Dorsolateral prefrontal cortex (tissue), 122 donors: ENCODE measurements at places on chromosomes 6 and 20.

GRCh38 chr6:170421921-170422320 is 115.4 kb downstream of the FAM120B start:
- DNase-seq, result no peak

- peak; percentile 61 for DNase-seq
Measured at GRCh38 chr6:123808556-123808955, 4.9 kb downstream of the NKAIN2 start.

DNA sequence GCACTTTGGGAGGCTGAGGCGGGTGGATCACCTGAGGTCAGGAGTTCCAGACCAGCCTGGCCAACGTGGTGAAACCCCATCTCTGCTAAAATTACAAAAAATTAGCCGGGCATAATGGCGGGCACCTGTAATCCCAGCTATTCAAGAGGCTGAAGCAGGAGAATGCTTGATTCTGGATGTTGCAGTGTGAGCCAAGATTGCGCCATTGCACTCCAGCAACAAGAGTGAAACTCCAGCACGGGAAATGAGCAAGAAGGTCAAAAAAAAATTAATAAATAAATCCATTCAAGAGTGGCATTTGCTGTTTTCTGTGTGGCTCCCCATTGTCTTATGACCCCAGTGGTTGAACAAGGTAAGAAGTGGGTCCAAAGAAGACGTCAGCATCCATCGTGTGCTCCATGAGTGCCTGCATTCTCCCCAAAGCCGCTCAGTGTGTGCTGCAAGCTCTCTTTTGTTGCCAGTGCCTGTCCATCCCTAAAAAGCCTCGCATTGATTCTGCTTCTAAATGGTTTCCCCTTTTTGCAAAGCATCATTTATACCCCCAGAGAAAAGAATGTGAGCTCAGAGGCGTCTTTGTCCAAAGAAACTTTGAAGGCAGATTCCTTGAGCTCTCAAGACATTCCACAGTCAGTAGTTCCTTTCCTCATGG is 38.8 kb upstream of the MAP3K4 start:
- DNase-seq, result no peak

DNA sequence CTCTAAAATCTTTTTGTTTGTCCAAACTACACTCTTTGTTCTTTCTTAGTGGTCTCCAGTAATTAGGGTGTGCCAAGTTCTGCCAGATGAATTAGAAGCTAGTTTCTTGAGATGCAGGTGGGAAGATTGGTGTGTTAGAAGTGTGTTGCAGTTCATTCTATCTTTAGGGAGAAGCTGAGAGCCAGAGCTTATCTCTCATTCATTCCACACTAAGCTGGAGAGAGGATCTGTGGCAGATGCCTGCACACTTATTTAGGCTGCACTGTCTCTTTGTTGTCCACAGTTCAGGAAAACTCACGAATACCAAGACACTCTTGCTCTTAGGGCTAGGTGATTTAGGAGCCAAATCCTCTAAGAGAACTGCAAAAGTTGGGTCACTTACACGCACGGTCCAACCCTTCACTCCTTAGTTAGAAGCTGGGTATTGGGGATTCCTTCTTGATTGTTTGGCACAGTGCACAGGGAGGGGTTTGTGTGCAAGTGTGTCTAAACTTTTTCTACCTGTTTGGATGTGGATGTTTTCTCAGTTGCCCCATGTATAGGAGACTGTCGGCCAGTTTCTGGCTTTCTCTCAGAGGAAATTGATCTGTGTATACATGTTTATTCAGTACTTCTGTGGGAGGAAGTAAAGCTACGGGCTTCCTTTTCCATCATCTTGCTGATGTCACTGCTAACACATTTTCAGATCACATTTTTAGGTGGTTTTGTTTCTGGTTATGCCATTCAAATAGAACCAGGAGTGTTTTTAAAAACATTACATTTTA is 49.5 kb downstream of the SMAP1 start:
- no peak for DNase-seq

DNA sequence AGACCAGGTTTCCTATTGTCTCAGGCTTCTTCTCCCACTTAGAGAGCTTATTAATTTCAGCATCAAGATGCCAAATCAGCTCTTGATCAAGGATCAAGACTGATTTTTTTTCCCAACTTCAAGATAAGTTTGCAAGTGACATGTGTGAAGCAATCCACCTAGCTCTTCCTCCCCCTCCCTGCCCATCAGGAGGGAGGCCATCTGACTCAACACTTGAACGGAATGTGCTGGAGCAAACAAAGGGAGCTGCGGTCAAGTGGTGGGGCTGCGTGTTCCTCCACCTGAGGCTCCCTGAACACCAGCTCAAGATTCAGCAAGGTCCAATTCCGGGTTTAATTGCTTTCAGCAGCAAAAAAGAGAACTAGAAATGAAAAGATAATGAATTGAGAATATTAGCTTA is 38.7 kb downstream of the TTI1 start:
- DNase-seq, result no peak

DNA sequence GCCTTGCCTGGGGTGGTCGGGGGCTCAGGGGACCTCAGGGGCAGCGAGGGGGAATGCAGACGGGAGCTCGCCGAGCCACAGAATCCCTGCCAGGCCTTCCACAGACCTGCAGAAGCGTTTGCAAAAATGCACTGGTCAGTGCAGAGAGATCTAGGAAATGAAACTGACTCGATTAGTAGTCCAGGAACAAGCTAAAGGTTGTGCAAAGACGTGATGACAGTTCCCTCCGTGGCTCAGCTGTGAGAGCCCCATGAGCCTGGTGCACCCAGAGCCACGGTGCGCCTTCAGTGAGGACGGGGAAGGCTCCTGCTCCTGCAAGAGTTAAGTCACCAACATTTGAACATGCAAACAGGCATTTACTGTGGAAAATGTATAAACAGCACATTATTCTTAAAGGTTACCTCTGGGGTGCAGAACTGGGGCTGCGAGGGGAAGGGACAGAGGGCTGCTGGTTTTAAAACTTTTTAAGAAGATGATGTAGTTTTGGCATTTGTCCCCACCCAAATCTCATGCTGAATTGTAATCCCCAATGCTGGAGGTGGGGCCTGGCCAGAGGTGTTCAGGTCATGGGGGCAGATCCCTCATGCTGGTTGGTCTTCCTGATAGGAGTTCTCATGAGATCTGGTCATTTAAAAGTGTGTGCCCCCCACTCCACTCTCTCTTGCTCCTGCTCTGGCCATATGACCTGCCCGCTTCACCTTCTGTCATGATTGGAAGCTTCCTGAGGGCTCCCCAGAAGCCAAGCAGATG is 147.3 kb downstream of the DLL1 start:
- DNase-seq, result no peak

DNA sequence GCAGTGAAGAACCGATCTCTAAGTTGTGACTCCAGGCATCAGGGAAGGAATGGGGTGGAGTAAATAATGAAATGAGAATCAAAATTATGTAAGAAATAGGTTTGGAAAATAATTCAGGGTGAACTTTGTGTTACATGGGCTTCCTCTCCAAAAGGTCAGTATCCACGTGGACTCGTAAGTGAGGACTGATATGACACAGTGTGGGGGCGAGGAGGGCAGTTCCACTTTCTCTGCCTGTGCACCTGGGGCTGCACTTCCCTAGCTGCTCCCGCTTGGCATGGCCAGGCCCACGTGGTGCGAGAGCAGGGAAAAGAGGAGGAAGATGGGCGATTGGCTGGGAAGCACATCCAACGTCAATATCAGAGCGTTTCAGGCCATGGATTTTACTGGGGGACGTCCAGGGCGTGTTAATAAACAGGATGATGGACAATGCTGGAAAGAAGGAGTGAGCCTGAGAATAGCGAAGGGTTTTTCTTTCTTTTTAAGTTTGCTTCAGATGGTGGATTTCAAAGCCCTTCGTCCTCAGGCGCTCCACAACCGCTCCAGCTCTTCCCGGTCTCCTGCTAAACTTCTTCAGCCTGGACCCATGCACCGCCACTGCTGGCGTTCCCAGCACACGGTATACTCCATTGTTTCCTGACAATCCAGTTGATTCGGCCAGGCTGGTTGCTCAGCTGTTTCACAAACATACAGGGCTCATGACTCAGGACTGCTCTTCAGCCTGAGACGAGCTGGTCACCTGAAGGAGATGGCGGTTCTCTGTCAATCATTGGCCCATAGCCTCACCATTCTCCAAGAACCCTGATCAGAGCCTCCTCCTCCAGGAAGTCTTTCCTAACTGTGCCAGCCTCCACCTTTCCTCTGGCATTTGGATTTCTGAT is 11.8 kb downstream of the CCR6 start:
- no peak for DNase-seq

DNA sequence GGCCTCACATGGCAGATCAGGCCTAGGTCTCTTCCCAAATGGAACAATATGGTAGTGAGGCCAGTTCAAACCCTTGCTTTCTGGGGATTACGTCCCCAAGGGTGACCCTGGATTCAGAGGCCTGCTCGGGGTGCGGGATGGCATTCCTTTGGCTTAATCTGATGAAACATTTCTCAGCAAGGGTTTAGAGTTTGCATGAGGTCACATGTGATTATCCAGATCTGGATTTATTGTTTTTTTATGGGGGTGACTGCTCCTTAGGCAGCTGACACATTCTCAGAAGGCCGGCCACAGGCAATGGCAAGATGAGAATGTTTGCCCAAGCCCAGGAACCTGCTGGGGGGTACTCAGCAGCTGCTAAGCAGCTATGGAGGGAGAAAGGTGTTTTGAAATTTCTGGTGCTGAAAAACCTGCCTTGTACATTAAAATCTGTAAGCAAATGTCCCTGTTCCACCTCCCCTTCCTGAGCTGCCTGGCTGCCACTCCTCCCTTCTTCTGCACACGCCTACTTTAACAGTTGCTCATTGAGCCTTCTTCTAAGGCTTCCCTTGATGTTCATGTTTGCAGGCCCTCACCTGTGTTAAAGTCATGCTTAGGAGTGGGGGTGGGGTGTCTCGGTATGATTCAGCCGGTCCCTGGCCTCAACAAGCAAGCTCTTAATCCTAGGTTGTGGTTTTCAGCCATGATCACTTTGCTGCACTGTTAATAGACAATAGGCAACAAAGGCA is 37.9 kb upstream of the FUCA2 start:
- DNase-seq, result no peak

GRCh38 chr6:30035784-30036183 is 25.3 kb upstream of the POLR1H start:
- DNase-seq, result no peak

GRCh38 chr6:88725111-88725975 is 238.1 kb downstream of the RNGTT start:
- DNase-seq, result no peak

GRCh38 chr6:69097948-69098347 is 462.9 kb downstream of the ADGRB3 start:
- DNase-seq, result no peak

DNA sequence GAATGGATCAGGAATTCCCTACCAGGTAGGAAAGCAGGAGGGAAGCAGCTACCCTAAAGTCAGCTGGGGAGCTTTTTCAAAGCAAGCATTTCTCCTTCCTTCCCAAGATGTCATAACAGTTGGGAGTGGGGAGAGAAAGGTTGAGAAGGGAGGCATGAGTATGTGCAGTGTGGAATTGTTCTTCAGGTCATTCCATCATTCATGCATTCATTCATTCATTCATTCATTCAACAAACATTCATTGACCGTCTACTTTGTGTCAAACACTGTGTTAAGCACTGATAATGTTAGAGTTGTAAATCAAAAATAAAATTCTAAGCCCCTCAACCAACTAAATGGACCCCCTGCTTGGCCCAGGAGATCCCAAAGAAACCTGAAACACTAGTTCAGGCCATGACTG is 49.2 kb upstream of the FAM184A start:
- DNase-seq, result no peak

DNA sequence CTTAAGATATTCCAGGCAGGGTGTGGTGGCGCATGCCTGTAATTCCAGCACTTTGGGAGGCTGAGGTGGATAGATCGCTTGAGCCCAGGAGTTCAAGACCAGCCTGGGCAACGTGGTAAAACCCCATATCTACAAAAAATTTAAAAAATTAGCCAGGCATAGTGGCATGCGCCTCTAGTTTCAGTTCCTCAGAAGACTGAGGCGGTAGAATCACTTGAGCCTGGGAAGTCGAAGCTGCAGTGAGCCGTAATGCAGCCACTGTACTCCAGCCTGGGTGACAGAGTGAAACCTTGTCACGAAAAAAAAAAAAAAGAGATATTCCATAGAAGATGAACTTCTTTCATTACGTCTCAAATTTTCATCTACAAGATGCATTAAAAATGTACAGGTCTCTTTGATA is 46.7 kb upstream of the ISM1 start:
- DNase-seq, result no peak

GRCh38 chr20:22729180-22729579 is 144.8 kb upstream of the FOXA2 start:
- DNase-seq, result no peak

GRCh38 chr20:53468587-53468986 is 125.1 kb downstream of the ZNF217 start:
- no peak for DNase-seq

- no peak for DNase-seq
Measured at GRCh38 chr6:133377219-133377618, 136.1 kb downstream of the EYA4 start.

GRCh38 chr20:3621111-3621510 is 42.1 kb downstream of the GFRA4 start:
- DNase-seq, result no peak

DNA sequence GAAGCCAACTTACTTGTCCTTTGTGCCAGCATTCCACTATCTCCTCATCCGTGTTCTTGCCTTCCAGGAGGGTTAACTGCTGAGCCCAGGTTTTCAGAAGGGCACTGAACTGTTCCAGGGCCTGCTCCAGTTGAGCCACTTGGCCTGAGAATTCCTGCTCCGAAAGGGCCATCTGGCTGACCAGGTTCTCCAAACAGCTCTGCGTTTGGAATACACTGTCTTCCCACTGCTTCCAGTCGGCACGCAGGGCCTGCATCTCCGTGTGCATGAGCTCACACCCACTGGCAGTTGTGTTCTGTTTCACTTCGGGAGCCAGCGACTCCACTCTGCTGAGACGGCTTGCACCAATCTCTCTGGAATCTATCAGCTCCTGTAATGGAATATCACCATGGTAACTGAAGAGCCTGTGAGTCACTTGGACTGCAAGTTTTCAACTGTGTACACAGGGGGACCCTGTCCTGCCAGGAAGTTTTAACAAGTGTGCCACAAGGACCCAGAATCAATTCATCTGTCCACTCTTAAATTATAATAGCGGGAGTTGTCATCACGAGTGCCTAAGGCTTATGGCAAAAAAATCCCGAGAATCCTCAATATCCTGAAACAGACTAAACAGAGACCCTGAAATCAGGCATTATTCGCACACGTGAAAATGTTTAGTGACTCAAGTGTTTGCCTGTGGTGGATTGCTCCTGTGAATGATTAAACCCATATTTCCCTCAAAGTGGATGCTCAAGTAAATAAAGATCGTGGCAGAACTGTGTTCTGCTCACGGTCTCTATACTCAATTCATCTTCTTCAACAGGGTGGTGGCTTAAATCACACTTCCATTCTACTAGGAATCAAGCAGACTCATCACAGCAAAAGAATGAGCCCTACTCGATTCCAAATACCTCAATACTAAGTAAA is 255.9 kb downstream of the SYNE1 start:
- DNase-seq, result peak; percentile 76

- DNase-seq, result no peak
Measured at GRCh38 chr6:161268531-161269210, 5.2 kb downstream of the AGPAT4 start.

GRCh38 chr20:51480507-51481270 is 61.8 kb downstream of the NFATC2 start:
- no peak for DNase-seq

- no peak for DNase-seq
Measured at GRCh38 chr20:37407573-37408002, 61.6 kb downstream of the SRC start.

- DNase-seq, result peak; percentile 40
Measured at GRCh38 chr6:42453654-42454427, 2.1 kb upstream of the TRERF1 start.
